ENCODE measurements at places on chromosomes 4 and X.

DNA sequence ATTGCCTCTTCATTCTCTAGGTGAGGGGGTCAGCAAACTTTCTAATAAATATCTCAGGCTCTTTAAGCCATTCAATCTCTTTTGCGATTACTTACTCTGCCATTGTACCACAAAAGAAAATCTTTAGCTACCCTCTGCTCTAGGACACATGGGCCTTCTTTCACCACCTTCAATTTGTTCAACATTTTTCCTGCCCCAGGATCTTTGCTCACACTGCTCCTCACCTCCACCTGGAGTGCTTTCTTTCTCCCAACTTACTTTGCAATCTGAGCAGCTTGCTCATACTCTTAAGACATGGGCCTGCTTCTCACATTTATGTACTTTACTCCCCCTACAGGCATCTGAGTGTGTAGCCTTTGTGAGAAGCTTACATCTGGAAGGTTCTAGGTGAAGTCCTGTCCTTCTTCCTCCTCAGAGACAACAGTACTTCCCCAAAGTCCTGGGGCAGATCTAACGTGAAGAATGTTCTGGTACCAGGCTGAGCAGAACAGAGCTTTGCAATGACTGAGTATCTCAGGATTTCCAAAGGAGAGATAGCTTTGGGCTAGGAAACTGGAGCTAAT, 55.0 kb upstream of the PRDM5 start:
- DNase-seq: peak; percentile 22

DNA sequence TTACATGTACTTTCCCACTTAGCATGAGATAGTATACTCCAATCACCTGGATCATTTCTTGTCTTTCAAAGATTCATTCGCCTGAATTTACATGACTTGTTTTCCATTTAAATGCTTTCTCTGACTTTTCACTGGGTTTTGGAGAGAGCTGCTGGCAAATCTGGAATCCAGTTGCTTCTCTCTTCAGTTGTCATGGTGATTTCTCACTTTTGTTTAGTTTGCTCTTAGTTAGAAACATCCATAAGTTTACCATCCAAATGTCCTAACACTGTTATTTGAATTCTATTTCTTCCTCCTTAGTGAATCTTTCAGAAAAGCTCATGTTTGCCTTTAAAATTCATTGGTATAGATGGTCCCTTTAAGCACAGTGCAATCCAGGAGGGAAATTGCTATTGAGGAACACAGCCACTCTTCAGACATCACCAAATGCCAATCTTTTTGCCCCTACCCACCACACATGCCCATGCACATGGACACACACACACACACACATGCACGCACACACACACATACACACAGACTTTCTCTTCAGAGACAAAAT, 51.7 kb downstream of the REELD1 start:
- DNase-seq: no peak

DNA sequence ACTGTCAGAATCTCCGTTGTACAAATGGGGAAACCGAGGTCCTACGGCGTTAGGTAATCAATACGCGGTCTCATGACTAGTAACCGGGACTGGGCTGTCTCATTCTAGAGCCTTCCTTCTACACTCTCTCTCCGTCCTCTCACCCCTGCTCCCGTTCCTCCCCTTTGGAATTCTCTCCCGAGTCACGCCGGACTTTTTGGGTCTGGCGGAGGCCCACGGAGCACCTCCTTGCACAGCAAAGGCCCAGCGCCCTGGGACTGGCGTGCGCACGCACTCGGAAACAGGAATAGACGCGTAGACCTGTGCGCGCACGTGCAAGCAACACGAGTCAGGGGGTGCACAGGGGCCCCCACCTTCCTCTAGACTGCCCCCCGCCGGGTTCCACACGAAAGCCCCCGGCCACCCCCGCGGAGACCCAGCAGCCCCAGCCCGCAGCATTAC, 361 bp downstream of the QDPR start:
- DNase-seq: peak; percentile 68

DNA sequence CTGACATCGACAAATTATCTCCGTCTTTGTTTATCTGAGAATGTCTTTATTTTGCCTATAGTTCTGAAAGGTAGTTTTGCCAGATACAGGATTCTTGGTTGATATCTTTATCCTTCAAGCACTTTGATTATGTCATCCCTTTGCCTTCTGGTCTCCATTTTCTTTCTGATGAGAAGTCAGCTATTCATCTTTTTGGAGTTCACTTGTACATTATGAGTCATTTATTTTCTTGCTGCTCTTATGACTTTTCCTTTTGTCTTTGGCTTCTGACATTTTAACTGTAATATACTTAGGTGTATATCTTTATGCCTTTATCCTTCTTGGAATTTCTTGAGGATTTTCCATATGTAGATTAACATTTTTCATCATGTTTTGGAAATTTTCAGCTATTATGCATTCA, 51.4 kb downstream of the SHROOM4 start:
- no peak for DNase-seq

GRCh38 chr4:85228264-85228663, 246.7 kb upstream of the ARHGAP24 start:
- DNase-seq: no peak

DNA sequence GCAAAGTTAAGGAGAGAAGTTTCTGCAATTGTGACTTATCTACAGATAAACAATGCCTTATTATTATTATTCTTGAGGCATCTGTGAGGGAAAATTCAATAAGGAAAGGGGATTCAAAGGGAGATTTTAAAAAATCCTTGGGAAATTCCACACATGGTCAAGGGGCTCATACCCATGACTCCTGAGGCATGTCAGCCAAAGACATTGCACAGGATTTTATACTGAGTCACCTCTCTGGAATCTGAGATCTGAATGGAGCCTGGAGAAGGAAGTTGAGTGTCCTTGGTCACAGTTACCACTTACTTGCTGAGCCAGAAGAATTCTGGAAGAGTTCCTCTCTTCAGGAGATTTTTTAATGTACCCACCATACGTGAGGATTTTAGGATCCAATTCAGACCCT, 14.4 kb upstream of the CXCL8 start:
- no peak for DNase-seq

GRCh38 chr4:106049490-106049889, 154.2 kb downstream of the NPNT start:
- no peak for DNase-seq

DNA sequence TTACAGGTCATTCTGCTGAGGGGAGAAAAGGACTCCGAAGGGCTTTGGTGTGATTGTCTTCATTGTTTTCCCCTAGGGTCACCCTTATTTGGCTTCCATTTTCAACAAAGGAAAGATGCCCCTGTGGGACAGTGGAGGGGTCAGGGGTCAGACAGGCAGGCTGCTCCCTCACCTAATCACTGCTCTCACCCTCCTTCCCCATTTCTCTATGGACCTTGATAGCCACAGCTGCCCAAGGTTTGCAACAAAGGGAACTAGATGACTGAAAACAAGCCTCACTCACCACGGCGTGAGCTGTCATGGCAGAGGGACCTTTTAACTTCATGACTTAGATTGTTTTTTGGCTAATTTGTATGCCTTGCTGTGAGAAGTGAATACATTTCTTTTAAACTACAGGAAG, 40.7 kb downstream of the C4orf51 start:
- no peak for DNase-seq

GRCh38 chr4:88995874-88996273, 61.1 kb downstream of the FAM13A start:
- DNase-seq: no peak

- no peak for DNase-seq
Measured at GRCh38 chr4:175639346-175639745, 172.7 kb downstream of the GPM6A start.

- peak; percentile 1 for DNase-seq
Measured at GRCh38 chr4:82284475-82284857, 89.3 kb downstream of the HNRNPD start.

DNA sequence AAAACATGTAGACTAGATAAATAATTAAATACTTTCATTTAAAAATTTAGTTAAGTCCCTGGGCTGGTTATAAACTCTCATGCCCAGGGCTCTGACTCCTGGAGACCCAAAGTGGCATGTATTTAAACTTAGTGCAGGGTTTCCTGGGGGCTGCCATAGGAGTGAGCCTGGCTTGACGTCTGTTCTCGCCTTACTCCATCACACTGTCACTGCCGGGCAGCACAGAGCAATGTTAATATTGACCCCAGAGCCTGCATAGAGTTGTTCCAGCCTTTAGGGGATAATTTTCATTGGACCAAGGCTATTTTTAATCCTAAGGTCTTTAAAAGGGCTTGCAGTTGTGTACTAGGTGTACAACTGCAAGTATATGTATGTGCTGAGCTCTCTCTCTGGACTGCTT, 31.2 kb downstream of the KIAA0232 start:
- no peak for DNase-seq

- DNase-seq: no peak
Measured at GRCh38 chr4:153472122-153473037, 6.2 kb downstream of the TMEM131L start.

- no peak for DNase-seq
Measured at GRCh38 chr4:185369731-185370130, 26.0 kb downstream of the LRP2BP start.

DNA sequence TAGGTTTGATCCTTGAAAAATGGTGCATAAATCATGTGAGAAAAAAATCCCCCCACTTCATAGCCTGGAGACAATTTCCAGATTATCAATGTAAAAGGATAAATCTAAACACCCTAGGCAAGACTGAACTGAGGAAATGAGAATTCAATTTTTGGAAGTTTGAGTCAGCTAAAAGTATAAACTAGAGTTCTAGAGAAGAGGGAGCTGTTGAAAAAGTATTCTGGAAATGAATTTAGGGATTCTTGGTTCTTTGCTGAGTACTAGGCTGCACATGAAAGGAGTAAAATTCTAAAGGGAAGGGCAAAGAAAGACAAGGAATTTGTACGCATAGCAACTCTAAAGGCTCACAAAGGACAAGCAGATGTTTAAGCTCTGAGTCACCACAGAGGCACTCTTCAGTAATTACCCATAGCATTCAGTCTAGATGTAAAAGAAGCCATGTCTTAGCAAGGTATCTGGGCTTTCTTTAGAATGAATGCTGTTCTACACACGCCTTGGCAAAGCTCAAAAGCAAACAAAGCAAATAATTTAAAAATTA, 896.5 kb downstream of the PDHA2 start:
- no peak for DNase-seq

- no peak for DNase-seq
Measured at GRCh38 chr4:138775890-138776289, 239.7 kb upstream of the NOCT start.

DNA sequence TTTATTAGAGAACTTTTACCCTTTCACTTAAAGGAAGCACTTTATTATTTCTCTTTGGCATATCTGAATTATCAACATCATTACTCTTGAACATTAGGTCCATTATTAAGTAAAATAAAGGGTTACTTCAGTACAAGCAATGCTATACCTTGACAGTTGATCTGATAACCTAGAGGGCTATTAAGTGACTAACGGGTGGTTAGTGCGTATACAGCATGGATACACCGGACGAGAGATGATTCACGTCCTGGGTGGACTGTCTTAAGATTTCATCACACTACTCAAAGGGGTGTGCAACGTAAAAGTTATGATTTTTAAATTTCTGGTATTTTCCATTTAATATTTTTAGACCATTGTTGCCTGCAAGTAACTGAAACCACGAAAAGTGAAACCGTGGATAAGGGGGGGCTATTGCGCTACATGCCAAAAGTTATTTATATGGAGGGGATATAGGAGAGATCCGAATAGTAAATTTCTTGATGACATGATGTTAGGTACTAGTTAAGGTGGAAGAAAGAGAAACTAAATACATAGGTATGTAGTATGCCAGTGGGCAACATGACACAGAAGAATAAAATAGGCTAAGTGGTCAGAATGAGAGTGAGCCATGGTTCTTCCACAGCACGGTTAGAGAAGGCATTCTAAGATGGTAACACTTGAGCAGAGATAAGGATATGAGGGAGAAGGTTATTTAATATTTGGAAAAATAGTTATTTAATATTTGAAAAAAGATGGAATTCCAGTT, 230.8 kb upstream of the ANKRD50 start:
- no peak for DNase-seq

DNA sequence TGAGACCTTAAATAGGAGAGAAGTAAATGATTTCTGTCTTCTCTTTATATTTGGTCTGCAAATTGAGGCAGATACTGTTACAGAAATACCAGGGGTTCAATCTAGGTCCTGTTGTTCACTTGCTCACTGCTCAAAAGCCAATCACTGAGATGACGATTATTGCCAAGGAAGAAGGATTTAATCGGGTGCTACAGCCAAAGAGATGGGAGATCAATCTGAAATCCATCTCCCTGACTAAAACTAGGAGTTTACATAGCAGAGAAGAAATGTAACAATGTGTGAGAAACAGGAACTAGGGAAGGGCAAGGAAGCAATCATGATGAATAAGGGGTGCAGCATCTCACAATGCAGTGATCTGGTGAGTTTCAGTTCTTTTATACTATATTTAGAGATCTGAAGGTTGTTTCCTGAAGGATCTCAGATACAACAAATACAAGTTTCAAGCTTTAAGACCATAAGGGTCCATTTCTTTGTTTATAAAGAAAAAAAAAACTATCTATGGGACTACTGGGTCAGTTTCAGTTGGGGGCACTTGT, 117.9 kb upstream of the FAM9B start:
- DNase-seq: no peak

DNA sequence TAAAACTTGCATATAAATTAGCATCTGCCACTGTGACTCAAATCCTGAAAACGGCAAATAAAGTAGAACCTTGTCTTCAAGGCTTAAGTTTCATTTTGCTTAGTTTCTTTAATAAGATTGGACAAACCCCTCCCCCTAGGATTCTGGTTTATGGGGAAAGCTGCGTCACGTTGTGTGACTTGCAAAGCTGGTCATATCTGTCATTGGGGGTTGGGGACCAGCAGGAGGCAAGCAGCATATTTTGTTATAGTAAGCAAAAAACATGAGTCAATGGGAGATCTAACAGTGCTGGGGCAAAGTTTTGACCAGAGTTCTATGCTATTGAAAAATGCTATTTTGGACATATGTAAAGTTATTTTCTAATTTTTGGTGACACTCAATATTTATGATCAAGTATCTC, 407.3 kb downstream of the PCDH18 start:
- no peak for DNase-seq

DNA sequence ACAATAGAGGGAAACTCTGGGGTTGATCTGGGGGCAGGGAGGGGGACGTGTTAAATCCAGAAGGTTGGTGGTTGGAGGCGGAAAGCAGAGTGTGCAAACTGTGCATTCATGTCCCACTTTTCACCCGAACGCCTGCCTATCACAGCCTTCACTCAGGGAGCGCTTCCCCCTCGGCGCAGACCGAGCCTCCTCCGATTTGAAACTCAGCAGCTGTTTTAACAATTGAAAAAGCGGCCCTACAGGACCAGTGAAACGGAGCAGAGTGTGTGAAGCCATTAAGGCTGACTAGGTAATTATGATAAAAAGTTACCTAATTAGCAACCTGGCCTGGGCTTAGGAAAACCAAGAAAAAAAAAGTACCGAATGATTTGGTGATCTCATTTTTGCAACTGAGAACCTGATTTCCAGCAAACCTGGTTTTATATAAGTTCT, 685 bp upstream of the NDNF start:
- no peak for DNase-seq

GRCh38 chr4:159206427-159206871, 103.6 kb downstream of the RAPGEF2 start:
- no peak for DNase-seq

- peak; percentile 46 for DNase-seq
Measured at GRCh38 chr4:15805583-15806517, 27.7 kb downstream of the CD38 start.

- DNase-seq: no peak
Measured at GRCh38 chr4:10109995-10110670, 6.5 kb downstream of the WDR1 start.

Measured in NCI-H146 (cell line).